ENCODE measurements at places on chromosomes 12 and 14. TPM values are rescaled to one million over a fixed set of nuclear protein-coding genes. Genes with fewer than 3 reads are reported as not detected.

The CMKLR1 gene
- 2.9 TPM for total RNA-seq

DNA sequence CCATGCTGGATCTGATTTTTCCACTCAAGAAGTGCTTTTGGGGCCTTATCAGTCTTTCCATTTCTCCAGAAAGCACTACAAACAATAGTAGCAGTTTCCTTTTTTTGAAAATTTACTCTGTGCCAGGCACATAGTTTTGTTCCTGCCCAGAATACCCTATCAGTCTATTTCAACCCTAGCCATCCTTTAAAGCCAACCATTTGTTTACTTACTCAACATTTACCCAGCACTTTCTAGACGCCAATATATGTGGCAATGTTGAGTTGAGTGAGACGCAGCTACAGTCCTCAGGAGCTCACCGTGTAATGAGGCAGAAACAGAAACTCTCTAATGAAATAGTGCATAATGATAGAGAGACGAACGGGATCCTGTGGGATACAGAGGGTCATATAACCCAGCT is 32.9 kb upstream of the CHST11 start:
- DNase-seq, result no peak

GRCh38 chr12:128796439-128797118 is 27.2 kb downstream of the SLC15A4 start:
- DNase-seq, result no peak

- no peak for DNase-seq
Measured at GRCh38 chr12:91211866-91212265, 29.2 kb upstream of the DCN start.

The BCL11B gene
- total RNA-seq, result not detected

DNA sequence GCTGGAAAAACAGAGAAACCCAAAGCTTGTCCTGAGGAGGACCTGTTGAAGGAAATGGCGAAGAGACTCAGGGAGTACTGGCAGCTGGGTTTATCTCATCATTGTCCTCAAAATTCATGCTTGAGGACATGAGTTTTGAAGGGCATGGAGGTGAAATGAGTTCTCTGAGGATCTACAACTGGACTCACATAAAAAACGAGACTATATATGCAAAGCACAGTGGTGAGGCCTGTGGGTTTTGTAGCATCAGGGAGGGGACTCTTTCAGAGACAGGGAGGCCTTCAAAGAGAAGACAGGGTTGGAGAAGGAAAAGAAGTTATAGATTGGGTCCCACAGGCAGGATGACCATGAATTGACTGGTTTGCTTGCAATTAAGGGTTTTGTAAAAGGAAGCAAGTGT is 71.3 kb upstream of the SCN8A start:
- DNase-seq, result no peak

DNA sequence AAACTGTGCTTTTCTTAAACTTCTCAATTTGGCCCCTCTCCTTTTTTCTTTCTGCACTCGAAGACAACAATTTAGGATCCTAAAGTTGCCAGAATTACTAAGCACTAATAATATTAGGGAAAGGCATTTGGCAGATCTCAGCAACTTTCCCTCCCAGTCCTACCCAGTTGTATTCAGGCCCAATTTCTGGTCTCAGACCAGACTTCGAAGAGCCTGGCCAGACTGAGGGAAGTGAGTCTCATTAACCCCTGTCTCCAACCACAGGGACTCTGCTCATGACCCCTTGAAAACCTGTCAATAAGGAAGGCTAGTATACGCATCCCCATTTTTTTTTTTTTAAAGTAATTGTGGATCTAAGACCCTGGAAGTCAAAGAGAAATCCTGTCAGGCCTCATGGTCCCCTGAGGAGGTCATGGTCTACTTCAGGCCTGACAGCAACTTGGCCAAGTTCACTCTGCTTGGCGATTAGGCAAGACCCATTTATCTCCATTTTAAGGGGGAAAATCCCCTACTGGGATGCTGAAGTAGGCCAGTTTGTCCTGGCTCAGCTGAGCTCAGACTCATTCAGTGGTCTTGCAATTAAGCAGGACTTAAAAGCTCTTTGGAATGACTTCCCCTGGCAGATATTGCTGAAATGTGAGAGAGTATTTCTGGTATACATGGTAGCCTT is 521.0 kb downstream of the FUT8 start:
- no peak for DNase-seq

- no peak for DNase-seq
Measured at GRCh38 chr14:105817971-105818711, 291.8 kb downstream of the TMEM121 start.

GRCh38 chr12:3622822-3623690 is 129.9 kb downstream of the CRACR2A start:
- DNase-seq, result no peak

The CD27 gene
- not detected for total RNA-seq
